H4 (cell line): ENCODE measurements at places on chromosomes 3 and 15. TPM values are rescaled to one million over a fixed set of nuclear protein-coding genes. Genes with fewer than 3 reads are reported as not detected.
A peak's percentile ranks its signal among the peaks of the same experiment; 100 is the strongest.

ANKUB1 gene
- not detected in 2 replicates for total RNA-seq

DIPK2A gene
- total RNA-seq, result 27.4 and 42.1 TPM in 2 replicates

DNA sequence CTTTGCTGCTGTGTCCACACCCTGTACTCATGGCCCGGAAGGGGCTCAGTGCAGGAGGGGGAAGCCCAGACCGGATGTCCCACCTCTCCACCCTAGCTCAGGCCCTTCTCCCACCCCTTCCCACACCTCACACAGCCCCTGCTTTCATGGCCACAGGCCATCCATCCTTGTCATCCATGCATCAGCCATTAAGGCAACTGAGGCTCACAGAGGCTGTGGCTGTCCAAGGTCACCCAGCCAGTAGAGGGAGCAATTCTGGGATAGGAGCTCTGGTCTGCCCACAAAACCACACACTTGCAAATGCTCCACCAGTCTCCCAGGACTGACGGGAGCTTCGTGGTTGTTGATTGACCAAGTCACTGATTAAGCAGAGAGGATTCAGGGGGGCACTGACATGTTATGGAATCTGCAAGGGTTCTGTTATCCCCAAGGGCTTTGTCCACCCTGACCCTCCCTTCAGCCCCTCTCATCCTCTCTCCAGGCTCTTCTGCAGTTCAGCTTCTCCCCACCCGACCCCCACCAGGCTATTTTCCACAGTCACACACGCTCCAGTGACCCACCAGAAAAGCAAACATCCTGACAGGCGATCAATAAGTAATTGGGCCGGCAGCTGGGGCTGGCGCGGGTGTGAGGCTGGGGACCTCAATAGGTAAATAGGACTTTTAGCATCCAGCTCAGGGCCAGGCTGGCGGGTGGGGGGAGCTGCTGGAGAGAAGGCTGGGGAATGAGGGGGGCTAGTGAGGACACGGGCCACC is 15.1 kb downstream of the LINGO1 start:
- peak; percentile 51 for DNase-seq

DNA sequence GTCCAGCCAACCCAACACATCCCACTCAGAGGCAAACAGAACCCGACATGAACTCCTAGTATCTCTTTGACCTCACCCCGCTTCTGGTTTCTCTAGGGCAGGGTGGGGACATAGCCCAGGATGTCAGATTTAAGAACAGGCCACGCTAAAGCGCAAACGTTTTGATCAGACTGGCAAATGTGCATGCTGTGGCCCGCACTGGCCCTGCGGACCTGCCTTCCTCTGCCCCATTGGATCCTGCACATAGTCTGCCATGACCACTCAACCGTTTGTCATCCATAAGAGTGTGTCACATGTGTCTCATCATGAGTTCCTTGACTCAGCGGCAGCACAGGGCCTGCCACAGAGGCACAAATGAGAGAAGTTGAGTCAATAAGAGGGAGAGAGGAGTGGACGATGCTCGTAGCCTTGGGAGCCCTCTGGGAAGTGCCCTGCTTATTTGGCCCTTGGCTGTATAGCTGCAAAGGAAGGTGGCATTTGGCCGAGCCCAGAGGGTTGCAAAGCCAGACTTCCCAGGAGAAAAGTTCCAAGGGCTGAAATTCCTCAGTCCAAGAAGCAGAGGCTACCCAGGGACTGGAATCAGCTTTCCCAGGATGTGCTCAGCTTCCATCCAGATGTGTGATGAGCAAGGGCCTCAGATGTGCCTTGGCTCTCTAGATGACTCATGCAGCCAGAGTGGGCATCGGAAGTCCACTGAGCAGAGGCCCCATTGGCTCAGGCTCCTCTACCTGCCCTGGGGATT is 55.5 kb upstream of the SLCO2A1 start:
- DNase-seq, result no peak

- DNase-seq, result peak; percentile 97
Observed at GRCh38 chr15:70492240-70493177, 270.8 kb downstream of the UACA start.

GRCh38 chr3:32460031-32460749 is 42.5 kb downstream of the CMTM6 start:
- DNase-seq, result no peak

DNA sequence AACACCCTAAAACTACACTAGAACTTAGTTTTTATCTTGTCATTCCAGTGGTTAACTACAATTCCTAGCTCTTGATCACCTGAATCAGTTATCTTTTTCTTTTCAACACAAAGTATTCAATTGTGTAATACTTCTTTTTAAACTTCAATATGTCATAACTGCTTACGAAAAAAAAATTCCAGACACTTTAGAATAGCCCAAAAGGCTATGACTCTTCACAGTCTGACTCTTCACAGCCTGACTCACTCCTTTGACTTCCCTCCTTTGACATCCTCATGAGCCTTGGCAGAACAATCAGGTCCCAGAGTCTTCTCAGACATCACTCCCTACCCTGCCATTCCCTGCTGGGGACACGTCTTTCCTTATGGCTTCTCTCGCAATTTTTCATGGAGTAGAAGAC is 727.1 kb downstream of the ROBO1 start:
- DNase-seq, result no peak
